T follicular helper cell (primary cell): ENCODE measurements at places on chromosomes 1 and 21.

GRCh38 chr21:44259082-44259705 lies 2.5 kb downstream of the DNMT3L start:
- no peak for DNase-seq

DNA sequence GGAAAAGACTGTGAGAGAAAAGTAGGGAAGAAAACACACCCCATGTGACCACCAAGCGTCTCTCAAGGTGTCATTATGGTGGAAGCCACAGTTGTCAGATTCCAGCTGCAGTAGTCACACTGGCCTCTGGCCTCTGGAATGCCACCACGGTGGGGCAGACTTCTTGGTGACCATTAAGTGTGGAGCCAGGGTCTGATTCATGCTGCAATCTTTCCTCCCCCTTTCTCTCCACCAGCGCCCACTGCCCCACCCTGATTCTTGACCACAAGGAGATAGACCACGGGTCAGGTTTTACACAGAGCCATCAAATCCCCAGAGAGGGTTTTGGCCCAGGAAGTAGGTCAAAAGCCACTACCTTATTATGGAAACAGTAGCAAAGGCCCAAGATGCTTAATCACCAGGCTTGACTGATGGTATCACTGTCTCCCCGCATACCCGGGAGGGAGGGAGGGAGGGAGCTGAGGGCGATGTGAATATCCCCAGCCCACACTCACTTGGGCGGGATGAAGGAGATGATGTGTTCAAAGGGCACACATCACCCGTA lies 52.7 kb upstream of the GRHL3 start:
- no peak for DNase-seq

DNA sequence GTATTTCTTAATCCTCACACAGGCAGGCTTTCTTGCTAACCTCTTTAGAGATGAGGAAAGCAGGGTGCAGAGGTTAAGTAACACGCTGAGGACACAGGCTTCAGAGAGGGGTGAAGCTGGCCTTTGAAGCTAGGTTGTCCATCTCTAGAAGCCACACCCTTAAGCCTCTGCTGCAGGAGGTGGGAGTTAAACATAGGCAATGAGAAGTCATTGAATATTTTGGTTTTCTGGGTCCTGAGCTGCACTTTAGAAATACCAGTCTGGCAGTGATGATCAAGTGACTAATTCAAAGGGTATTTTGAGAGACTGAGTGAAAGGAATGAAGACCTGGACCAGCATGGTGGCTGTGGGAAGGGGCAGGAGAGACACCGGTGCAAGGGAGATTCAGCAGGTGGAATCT lies 9.9 kb downstream of the KCNJ15 start:
- no peak for DNase-seq

DNA sequence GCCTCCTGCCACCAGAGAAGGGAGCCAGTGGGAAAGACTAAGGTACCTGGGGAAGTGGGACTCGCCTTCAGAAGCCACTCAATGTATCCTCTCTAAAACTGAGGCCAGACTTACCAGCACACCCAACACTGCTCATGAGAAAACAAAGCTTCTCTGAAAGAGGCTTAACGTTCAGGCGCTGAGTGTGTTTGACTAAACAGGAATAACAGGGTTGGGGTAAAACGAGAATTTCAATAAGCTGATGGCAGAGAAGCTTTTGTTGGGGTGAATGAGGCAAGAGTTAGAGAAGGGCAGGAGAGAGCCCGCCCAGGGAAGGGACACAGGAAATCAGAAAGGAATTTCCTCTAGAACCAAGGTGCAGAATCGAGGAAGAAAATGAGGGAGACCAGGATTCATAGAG lies 1.7 kb upstream of the SPRR3 start:
- DNase-seq = no peak

DNA sequence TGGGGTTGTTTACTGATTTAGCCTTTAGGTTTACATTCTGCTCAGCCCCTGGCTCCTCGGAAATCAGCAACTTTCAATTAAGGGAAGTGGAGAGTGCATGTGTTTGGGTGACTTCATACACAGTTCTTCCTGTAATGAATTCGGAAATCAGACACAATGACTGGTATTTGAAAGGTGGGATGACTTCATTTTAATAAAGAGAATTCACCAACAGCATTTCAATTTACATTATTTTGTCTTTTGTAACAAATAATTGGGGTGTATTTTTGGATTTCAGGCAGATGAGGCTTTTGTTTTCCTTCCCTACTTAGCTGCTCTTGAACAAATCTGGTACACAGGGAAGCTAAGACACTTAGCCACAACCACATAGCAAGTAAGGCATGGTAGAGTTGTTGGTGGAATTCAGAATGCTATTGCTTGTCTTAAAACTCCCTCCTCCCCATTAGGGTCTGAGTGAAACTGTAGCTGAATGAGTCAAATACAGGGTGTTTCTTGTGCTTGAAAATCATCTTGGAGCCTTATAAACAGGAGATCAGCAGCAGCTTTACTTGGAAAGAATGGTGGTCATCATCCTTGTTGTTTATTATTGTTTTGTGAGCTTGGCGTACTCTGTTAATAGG lies 917 bp downstream of the STX12 start:
- DNase-seq = no peak

DNA sequence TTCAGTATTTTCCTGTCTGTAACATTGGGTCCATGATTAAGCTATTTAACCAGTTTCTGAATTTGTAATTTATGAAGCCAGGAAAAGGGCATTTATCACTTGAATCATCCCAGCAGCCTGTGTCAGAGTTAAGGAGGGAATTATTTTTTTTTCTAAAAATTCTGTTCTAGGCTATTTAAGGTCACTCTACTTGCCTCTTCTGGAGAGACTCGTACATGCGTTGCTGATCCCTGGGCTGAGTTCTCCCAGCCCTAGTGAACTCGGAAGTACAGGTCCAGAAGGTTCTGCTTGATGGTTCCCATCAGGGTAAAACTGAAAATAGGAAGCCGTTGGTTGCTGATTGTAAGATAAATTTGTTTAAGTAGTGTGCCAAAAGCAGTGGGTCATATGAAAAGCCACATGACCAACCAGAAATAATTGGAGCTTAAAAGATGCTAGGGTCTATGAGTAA lies 90.7 kb downstream of the GPR88 start:
- no peak for DNase-seq

- no peak for DNase-seq
Observed at GRCh38 chr1:11204396-11205190, 15.4 kb downstream of the ANGPTL7 start.

DNA sequence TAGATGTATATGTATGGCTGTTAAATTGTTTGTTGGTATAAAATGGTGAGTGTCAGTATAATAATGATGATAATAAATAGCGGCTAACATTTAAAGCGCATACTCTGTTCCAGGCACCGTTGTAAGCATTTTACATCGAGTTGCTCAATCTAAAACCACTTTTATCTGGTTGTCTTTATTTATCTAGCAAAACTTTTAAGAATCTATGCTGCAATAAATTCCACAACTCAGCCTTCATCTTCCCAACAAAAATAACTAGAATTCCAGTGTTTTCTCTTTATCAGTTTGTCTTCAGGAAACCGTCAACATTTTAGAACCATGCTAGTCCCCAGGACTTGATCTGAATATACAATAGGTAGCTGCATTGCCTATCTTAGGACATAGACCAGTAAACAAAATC lies 19.3 kb upstream of the SLC16A1 start:
- DNase-seq = no peak

GRCh38 chr1:180548686-180549317 lies 10.0 kb upstream of the OVAAL start:
- no peak for DNase-seq

DNA sequence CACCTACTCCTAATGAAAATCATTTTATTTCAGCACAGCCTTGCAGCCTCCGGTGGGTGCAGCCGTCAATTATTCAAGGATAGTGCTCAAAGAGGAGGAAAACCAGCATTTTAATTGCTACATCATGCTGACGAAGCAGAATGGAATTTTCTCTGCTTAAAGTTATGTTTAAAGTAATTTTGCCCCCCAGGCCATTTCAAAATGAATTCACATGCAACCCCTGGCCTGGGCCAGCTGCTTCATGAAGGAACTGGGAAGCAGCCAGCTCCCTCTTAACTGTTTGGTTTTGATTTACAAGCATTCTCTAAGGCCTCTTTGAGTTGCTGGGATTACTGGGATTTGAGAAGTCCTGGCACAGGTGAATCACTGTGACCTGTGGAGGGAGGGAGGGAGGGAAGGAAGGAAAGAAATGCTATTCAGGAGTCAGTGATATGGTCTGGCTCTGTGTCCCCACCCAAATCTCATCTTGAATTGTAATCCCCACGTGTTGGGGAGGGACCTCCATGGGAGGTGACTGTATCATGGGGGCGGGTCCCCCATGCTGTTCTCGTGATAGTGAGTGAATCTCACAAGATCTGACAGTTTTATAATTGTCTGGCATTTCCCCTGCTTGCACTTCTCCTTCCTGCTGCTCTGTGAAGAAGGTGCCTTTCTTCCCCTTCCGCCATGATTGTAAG lies 66.0 kb downstream of the PGBD5 start:
- no peak for DNase-seq

- no peak for DNase-seq
Observed at GRCh38 chr1:22877112-22877915, 95.4 kb downstream of the LACTBL1 start.

DNA sequence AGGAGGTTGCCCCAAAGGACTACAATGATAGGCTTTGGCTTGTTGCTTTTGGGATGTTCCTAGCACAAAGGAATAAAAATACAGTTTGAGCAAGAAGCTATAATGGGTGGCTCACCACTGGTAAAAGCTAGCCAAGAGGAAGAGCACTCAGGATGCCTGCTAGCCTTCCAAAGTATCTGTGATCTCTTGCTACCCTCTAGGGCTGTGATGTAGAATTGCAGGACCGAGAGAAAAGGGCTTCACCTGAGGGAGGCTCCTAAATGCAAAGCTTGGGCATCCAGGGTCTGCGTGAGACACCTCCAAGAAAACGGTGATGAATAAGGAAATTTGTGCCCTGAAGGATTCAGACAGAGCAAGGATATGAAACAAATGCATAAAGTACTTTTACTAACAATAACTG lies 17.7 kb downstream of the IVL start:
- DNase-seq = no peak

DNA sequence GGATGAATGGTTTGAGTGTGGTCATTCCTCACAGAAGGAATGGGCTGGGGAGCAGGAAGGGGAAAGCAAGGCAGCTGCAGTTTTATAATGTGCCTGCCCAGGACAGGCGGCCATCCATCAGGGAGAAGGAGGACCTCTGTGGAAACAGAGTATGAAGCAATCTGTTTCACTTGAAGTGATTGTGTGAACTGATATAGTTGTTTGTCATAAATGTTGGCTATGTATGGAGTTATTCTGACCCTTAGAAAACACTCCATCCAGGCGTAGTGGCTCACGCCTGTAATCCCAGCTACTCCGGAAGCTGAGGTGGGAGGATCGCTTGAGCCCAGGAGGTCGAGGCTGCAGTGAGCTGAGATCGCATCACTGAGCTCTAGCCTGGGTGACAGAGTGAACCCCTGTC lies 46.5 kb downstream of the NENF start:
- no peak for DNase-seq

DNA sequence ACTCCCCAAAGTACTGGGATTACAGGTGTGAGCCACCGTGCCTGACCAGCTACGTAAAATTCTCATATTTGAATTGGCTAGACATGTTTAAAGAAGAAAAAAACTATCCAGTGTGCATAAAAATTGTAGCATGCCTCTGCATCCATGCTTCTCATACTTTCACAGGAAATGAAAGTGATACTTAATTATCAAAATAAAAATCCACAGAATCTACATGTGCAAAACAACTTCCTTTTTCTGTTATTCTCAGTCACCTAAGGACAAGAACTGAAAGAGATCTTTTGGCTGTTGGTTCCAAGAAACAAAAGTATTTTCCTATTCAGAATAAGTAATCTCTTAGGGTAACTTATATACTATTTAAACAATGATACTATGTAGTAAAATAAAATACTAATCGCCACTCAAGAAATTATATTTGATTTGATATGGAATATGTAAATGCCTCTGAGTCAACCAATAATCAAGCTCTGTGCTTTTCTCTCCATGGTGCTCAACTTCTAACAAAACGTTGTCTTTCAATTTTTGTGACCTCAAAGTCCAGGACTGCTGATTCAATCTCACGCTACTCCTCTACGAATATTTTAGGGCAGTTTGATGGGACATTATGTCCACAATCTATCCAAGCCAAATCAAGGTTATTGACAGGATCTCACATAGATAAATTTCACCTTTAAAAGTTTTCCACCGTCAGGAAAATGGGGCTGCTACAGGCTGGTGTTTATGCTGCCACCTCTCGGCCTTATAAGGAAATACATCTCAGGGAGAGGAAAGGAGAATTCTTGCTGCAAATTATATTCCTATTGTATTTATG lies 102.7 kb downstream of the ZNF281 start:
- DNase-seq = no peak

DNA sequence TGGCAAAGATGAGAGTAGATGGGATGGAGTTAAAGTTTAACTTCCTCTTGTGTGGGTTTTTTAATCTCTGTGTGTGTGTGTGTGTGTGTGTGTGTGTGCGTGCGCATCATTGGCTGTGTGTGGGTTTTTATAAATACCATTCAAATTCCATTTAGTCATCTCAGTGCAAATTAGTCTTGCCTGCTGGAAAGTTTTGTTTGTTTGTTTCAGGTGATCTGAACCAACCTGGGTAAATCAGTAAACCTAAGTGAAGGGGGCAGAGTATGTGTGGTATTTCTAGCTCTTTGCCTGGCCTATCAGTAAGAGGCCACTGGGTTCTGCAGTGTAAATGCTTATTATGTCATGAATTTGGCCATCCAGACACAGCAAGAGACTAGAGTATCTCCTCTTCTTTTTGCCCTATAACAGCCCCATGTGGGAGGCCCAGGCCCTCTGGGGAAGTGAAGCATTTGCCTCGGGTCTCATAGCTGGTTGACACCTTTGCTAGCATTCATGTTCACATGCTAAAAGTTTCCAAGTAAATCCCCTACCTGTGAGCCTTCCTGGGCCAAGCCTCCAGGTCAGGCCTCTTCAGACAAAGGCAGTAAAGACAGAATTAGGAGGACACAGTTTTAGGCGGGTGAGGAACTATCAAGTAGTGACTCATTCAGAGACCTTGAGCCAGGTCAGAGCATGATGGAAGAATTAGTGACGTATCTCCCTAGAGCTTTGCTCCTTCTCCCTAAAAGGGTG lies 14.7 kb downstream of the INTS3 start:
- no peak for DNase-seq

DNA sequence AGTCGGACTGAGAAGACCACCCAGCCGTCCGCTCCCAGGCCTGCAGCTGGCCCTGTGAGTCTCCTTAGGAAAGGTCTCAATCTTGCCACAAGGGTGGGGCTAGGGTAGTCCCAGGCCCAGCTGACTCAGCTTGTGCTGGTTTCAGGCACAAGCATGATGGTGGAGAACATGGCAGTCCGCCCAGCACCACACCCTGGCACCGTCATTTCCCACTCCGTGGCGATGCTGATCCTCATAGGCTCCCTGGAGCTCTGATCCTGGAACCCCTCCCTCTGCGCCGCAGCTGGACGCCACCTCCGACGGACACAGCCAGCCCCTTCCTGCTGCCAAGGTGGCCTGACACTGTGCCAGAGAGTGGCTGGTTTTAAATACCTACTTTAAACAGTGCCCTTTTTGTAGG lies 10.7 kb downstream of the TMEM81 start:
- DNase-seq = no peak

- no peak for DNase-seq
Observed at GRCh38 chr1:183993132-183993531, 44.4 kb downstream of the COLGALT2 start.

GRCh38 chr1:177122461-177123251 lies 41.9 kb downstream of the ASTN1 start:
- no peak for DNase-seq
